Chondrocyte (in vitro differentiated cells): ENCODE measurements at places on chromosomes 6 and 20. TPM values are rescaled to one million over a fixed set of nuclear protein-coding genes. Genes with fewer than 3 reads are reported as not detected.

- H3K4me3 ChIP-seq, result no peak overlapping the region
- DNase-seq, result no peak
- H3K27me3 ChIP-seq, result no peaks in the 10 kb centered on the region
- H3K27ac ChIP-seq, result no peak overlapping the region
- H3K4me1 ChIP-seq, result peaks cover 48% of the 10 kb centered on the region
- H3K36me3 ChIP-seq, result no peaks in the 10 kb centered on the region
These were observed 1287.0 kb upstream of the GJE1 start for GRCh38 chr6:140845701-140846100.

- peaks cover 1% of the 10 kb centered on the region for H3K36me3 ChIP-seq
- no peak for DNase-seq
- no peaks in the 10 kb centered on the region for H3K27me3 ChIP-seq
- peak overlapping the region; percentile 46 for H3K27ac ChIP-seq
- H3K4me3 ChIP-seq, result no peak overlapping the region
These were observed 70.2 kb downstream of the RIN2 start for GRCh38 chr20:19828232-19828631.

DNA sequence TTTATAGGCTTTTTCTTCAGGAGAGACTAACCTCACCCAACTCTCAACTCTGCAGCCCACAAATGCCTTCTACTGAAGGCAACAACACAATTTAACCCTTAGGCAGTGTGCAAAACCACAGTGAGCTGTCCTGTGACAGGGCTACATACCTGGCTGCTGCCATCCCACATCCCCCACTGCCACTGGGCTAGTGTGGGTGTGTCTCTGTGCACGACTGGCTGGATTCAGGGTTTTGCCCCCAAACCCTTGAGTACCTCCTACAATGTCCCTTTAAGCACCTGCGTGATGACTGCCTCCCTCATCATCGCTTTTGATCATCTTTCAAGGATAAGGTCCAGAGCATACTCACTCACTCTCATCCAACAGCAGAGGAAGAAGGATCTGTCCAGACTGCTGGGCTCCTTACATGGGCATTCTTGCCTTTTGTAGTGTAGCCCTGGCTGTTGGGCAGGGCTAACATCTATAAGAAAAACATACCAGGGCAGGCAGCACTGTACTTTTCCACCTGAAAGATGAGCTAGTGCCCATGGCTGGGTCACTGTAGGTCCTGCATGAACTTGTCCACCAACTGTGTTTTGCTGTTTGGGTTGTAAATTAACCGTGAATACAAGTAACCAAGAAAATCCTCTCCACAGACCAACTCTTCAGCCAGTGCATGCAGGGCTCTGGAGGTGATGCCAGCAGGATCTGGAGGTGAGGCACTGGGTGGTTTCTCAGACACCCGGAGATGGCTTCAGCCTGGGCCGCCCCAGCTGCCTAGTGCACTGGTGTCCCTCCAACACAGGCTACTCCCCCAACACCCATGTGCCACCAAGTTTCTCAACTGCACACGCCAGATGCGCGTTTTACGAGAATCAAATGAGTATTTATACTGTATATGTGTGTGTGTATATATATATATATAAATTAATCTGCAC is 45.2 kb downstream of the PLCG1 start:
- DNase-seq, result no peak
- no peaks in the 10 kb centered on the region for H3K27me3 ChIP-seq
- no peak overlapping the region for H3K27ac ChIP-seq
- peaks cover 36% of the 10 kb centered on the region for H3K4me1 ChIP-seq
- peaks cover 19% of the 10 kb centered on the region for H3K36me3 ChIP-seq

DNA sequence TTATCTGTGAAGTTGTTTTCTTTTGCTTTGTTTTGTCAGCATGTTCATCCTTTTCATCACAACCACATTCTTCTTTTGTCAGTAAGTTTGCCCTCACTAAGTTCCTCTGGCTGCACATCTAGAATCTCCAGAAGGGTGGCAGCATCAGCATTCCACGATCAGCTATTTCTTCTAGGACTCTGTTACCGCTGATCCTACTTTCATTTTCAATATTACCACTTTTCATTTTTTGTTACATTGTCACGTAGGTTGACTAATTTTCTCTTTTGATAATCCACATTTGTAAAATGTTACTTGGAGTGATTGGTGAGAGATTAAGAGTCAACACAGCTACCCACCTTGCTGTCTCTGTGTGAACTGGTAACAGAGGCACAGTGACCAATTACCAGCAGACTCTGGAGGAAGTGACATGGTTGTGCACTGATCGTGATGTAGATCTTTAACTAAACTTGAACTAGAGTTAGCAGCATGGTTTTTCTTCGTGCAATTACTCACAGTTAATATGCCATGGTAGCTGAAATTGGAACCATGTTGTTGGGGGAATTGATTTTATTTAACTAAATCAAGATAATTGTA is 307.9 kb upstream of the SLC35B3 start:
- H3K36me3 ChIP-seq, result no peaks in the 10 kb centered on the region
- peaks cover 3% of the 10 kb centered on the region for H3K27me3 ChIP-seq
- no peaks in the 10 kb centered on the region for H3K4me1 ChIP-seq

DNA sequence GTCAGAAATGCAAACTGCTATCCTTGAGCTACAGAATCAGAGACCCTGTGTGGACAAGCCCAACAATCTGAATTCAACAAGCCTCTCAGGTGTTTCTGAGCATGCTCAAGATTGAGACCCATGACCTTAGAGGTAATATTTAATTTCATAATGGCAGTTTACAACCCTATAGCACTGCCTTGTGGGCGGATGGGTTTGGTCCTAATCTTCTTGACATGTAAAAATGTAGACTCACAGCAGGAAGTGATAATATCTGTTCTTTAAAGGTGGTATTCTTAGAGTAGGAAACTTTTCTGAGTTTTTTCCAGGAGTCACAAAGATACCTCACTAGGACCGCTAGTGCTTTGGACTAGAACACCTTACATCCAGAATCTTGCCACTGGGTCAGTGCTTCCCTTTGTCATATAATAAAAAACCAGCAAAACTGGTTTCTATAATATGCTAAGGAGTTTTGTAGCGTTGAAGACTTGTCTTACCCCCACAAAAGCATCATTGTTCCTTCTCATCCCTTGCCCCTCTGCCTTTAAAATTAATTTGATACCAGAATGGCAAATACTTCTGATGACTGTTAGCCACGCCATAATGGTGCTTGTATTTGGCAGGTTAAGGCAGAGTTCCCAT is 52.6 kb downstream of the E2F3 start:
- H3K27ac ChIP-seq, result no peak overlapping the region
- no peak for DNase-seq
- H3K36me3 ChIP-seq, result no peaks in the 10 kb centered on the region

CFAP61 gene
- not detected in 3 replicates for total RNA-seq

DNA sequence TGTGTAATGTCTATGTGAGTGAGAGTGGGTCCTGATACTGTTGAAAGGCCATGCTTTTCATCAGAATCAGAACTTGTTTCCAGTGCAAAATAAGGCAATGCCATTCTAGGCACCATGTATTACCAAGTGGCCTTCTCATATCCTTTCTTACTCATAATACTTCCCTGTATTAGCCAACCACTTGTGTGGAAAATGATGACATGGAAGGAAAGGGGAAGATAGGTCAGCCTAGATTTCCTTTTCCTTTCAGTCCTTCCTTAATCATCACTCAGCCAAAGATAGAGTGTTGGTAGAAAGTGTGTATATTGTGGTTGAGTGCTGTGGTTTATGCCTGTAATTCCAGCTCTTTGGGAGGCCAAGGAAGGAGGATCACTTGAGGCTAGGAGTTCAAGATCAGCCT is 158.6 kb upstream of the PREP start:
- no peak for DNase-seq
- H3K4me1 ChIP-seq, result no peaks in the 10 kb centered on the region
- H3K27ac ChIP-seq, result no peak overlapping the region
- no peaks in the 10 kb centered on the region for H3K36me3 ChIP-seq
- H3K4me3 ChIP-seq, result no peak overlapping the region
- no peaks in the 10 kb centered on the region for H3K27me3 ChIP-seq

TFAP2C gene
- total RNA-seq, result 4.8 to 36.2 TPM (median 5.2 TPM) in 3 replicates

SEMG1 gene
- not detected in 3 replicates for total RNA-seq

- H3K4me3 ChIP-seq, result no peak overlapping the region
- peaks cover 28% of the 10 kb centered on the region for H3K4me1 ChIP-seq
- no peak for DNase-seq
- no peaks in the 10 kb centered on the region for H3K27me3 ChIP-seq
These were observed 115.6 kb downstream of the KIF13A start for GRCh38 chr6:17871836-17872235.

GRCh38 chr6:391559-392440 is at the start of gene IRF4:
TSS of gene IRF4 (plus strand) at chr6:391752. CDS start at chr6:393153, 1,401 bp downstream.
- no peak for DNase-seq
- no peak within 1 kb of the TSS for H3K27ac ChIP-seq
- peaks cover 23% of the 10 kb centered on the region for H3K4me1 ChIP-seq
- H3K36me3 ChIP-seq, result peaks cover 7% of the 10 kb centered on the region

- peaks cover 9% of the 10 kb centered on the region for H3K4me1 ChIP-seq
- H3K27me3 ChIP-seq, result no peaks in the 10 kb centered on the region
- no peaks in the 10 kb centered on the region for H3K36me3 ChIP-seq
- no peak overlapping the region for H3K27ac ChIP-seq
These were observed 87.7 kb upstream of the NOX3 start for GRCh38 chr6:155543166-155543847.

- H3K36me3 ChIP-seq, result peaks cover 14% of the 10 kb centered on the region
- DNase-seq, result no peak
- H3K4me3 ChIP-seq, result peak overlapping the region; percentile 93
- no peaks in the 10 kb centered on the region for H3K27me3 ChIP-seq
These were observed 1.1 kb downstream of the CD164 start for GRCh38 chr6:109381061-109381746.

DNA sequence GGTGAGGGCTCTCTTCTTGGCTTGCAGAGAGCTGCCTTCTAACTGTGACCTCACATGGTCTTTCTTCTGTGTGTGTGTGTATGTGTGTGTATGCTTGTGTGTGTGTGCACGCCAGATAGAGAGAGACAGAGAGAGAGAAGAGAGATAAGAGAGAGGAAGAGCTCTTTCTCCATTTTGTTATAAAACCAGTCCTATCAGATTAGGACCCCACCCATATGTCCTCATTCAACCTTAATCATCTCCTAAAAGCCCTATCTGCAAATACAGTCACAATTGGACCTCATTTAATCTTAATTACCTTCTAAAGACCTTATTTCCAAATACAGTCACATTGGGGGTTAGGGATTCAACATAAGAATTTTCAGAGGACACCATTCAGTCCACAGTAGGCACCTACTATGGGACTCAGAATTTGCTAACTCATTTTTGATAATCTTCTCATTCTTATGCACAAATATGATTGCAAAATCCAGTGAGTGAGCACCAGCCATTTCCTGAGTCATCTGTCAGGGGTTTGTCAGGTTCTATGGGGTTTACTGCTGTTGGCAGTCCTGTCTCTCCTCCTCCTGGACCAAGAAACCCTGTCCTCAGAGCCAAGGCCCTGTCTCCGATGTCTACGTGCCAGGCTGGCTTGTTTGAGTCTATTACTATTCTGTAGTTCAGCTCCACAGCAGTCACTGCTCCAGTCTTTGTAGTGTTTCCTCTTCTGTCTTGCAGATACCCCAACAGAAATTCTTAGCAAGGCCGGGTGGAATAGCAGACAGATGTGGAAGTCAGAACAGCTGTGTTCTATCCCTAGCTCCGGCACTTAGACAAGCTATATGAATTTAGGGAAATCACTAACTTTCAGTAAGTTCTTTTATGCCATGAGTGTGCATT is 59.0 kb upstream of the FAM184A start:
- no peak overlapping the region for H3K4me3 ChIP-seq
- H3K27me3 ChIP-seq, result peaks cover 2% of the 10 kb centered on the region
- H3K36me3 ChIP-seq, result no peaks in the 10 kb centered on the region
- DNase-seq, result no peak

DNA sequence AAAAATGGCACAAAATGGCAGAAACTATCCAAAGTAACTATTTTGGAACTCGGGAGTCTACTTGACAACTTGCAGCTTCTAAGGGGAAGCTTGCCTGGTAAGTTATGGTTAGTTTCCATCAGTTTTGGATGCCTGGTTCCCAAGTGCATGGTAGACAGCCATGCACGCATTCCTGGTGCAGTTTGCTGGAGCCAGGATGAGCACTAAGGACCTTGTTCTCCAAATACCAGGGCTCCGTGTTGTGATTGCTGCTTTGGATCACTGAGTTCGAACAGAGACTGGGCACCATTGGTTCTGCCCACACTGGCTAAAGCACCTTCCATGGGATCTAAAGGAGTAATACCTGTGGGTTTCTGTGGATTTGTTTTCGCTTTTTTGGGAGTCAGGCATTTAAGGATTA is 103.7 kb downstream of the FAM120B start:
- H3K36me3 ChIP-seq, result peaks cover 29% of the 10 kb centered on the region
- no peak overlapping the region for H3K27ac ChIP-seq
- no peak for DNase-seq
- no peaks in the 10 kb centered on the region for H3K27me3 ChIP-seq
- H3K4me3 ChIP-seq, result no peak overlapping the region

- H3K36me3 ChIP-seq, result no peaks in the 10 kb centered on the region
- no peak overlapping the region for H3K4me3 ChIP-seq
These were observed 82.4 kb downstream of the RTN4IP1 start for GRCh38 chr6:106546691-106547414.

KHDC1L gene
- not detected in 3 replicates for total RNA-seq

DNA sequence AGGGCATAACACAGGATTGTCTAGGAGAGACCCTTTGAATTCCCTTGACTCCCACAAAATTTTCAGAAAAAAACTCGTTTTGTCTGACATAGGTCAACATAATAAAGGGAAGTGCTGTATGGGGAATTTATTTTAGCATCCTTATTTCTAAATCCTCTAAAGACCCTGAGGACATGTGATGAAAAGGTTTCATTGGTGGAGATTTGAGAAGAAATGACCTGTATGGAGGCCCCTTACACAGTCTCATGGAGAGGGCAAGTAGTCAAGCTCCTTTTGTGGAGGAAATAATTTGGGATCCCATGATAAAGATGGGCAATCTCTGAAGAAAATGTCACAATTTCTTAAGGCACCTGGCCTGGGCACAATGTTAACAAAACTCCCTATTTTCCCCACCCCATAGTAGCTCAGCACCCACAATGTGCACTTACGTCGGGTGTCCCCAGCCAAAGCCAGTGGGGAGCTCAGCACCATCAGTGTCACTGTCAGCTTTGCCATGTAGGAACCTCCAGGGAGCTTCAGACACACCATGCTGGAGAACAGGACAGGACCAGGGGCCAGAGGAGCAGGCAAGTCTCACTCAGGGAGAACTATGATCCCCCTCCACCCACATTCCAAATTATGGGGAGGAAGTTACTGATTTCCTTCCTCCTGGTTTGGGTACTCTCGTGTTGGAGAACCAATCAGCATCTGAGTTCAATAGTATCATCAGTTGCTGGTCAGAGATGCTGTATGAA is at the start of gene HLA-DRB5:
HLA-DRB5 (minus strand) TSS at position 591 of the 734 bp plus-strand sequence; CDS start at position 528, 63 bp downstream.
- peaks cover 13% of the 10 kb centered on the region for H3K27me3 ChIP-seq
- H3K27ac ChIP-seq, result no peak within 1 kb of the TSS
- DNase-seq, result no peak
- H3K4me3 ChIP-seq, result no peak within 1 kb of the TSS

GRCh38 chr20:48749437-48749836 is 78.4 kb downstream of the PREX1 start:
- peaks cover 7% of the 10 kb centered on the region for H3K4me1 ChIP-seq
- H3K27ac ChIP-seq, result no peak overlapping the region
- H3K36me3 ChIP-seq, result no peaks in the 10 kb centered on the region
- peaks cover 9% of the 10 kb centered on the region for H3K27me3 ChIP-seq
- no peak for DNase-seq

GRCh38 chr20:62830821-62831220 is 14.0 kb downstream of the COL9A3 start:
- H3K4me1 ChIP-seq, result peaks cover 17% of the 10 kb centered on the region
- H3K27ac ChIP-seq, result no peak overlapping the region
- no peaks in the 10 kb centered on the region for H3K36me3 ChIP-seq
- H3K4me3 ChIP-seq, result no peak overlapping the region
- no peaks in the 10 kb centered on the region for H3K27me3 ChIP-seq

- H3K27ac ChIP-seq, result no peak overlapping the region
- DNase-seq, result no peak
- peaks cover 1% of the 10 kb centered on the region for H3K36me3 ChIP-seq
- peak overlapping the region; percentile 66 for H3K4me3 ChIP-seq
- peaks cover 15% of the 10 kb centered on the region for H3K4me1 ChIP-seq
These were observed 901 bp downstream of the KCNK15 start for GRCh38 chr20:44746367-44747165.
